Purkinje cell (primary cell): ENCODE measurements at places on chromosomes 11 and 22. TPM values are rescaled to one million over a fixed set of nuclear protein-coding genes. Genes with fewer than 3 reads are reported as not detected.

The TMEM151A gene
- 6.2 and 8.1 TPM in 2 replicates for polyA plus RNA-seq

The DPP3 gene
- 7.0 and 9.5 TPM in 2 replicates for polyA plus RNA-seq

The GANAB gene
- 3.9 and 6.3 TPM in 2 replicates for polyA plus RNA-seq

The TMX2 gene
- polyA plus RNA-seq, result 167 and 173 TPM in 2 replicates

The CCDC73 gene
- 0.40 and 0.91 TPM in 2 replicates for polyA plus RNA-seq

The PKDREJ gene
- not detected in 2 replicates for polyA plus RNA-seq

The RIMBP3B gene
- 0.07 and 0.15 TPM in 2 replicates for polyA plus RNA-seq

The PGR gene
- polyA plus RNA-seq, result 0.04 TPM in 1 of 2 replicates, not detected in the other

The OR4A16 gene
- polyA plus RNA-seq, result not detected in 2 replicates

The RAB39A gene
- 1.1 and 2.8 TPM in 2 replicates for polyA plus RNA-seq

The E2F8 gene
- polyA plus RNA-seq, result not detected in 2 replicates

The NLRP6 gene
- not detected in 2 replicates for polyA plus RNA-seq

The CCDC157 gene
- polyA plus RNA-seq, result 0.73 and 1.6 TPM in 2 replicates

The GGTLC3 gene
- 0.32 TPM in 1 of 2 replicates, not detected in the other for polyA plus RNA-seq

The CASP4 gene
- 1.3 and 4.1 TPM in 2 replicates for polyA plus RNA-seq

The RIC3 gene
- 62.9 and 66.1 TPM in 2 replicates for polyA plus RNA-seq

The PHOX2A gene
- not detected in 2 replicates for polyA plus RNA-seq

The MMP1 gene
- polyA plus RNA-seq, result 0.69 TPM in 1 of 2 replicates, not detected in the other

The CHRM1 gene
- polyA plus RNA-seq, result 5.9 TPM in 1 of 2 replicates, not detected in the other

The OR10D3 gene
- polyA plus RNA-seq, result not detected in 2 replicates

The OR6T1 gene
- polyA plus RNA-seq, result not detected in 2 replicates

The GDPD4 gene
- not detected in 2 replicates for polyA plus RNA-seq

The POTEH gene
- polyA plus RNA-seq, result not detected in 2 replicates

The CCDC81 gene
- 3.4 TPM in 1 of 2 replicates, not detected in the other for polyA plus RNA-seq

The CARD16 gene
- 9.0 and 10.8 TPM in 2 replicates for polyA plus RNA-seq
